ENCODE measurements at places on chromosomes 3 and 15.

DNA sequence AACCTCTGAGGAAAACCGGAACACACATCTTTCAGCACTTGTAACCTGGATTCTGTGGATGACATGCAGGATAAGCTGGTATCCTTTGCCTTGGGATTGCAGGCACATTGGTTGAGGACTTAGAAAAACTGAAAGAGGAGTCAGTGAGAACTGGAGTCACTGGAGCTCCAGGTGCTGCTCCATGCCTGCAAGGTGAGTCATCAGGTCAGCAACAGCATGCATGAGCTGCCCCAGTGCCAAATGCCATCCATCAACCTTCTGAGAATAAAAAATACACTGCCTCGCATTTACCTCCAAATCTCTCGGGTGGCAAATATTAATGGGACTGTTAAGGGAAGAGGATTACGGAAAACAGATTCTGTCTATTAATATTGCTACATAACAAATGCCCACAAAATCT lies 729.1 kb downstream of the NTRK3 start:
- no peak for DNase-seq

DNA sequence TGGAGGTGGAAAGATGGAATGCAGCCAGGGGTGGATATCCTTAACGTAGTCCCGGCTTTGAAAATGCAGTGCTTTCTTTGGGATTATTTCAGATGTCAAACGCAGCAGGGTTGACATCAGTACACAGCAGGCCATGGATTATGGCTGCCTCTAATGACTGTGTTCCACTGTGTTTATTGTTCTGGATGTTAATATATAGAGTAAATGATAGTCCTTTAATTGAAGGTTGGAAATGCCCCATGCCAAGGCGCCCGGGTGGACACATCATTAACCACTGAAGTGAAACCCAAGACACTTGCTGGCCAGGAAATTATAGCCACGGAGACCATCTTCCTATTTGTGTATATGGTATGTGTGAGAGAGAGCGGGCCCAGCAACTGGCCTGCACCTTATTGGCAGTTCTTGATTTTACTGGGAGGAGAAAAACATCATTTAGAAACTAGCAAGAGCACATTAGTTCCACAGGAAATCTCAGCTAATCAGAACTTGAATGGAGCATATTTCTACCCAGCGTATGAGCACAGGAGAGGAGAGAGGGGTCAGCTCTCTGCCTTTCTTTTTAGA lies 254.9 kb upstream of the RASGRP1 start:
- DNase-seq = no peak

- DNase-seq = no peak
Observed at GRCh38 chr3:13673207-13673606, 124.3 kb downstream of the FBLN2 start.

DNA sequence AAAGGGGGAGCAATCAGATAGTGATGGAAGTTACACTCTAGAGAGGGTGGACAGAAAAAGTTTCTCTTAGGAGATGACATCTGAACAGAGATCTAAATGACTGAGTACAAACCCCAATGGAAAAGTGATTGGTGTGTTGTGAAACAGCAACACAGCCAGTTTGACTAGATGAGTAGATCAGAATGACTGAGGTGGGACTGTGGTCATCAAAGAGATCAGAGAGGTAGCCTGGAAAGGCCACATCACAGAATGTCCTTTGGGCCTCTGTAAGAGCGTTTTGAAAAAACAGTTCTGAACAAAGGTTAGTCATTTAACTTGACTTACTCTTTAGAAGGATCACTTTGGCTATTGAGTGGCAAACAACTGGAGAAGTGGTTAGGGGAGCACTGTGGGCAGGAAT lies 10.6 kb downstream of the LRRC58 start:
- DNase-seq = no peak

DNA sequence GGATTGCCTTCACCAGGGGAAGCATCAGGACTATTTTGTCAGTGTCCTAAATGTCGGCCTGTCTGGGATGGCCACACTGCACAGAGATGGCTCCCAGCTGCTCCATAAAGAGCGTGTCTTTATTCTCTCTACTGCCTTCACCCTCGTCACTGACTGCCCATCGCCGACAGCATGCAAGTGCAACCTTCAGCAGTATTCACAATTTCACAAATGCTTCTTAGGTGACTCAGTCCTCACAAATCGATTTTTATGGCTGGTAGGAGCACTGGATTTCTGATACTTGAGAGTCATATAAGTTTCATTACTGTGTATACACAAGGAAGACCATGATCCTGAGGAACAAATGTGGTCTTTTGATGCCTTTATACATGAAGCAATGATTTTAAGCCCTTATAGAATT lies 1.1 kb upstream of the SSUH2 start:
- DNase-seq = no peak

GRCh38 chr3:72413228-72413627 lies 435.0 kb downstream of the SHQ1 start:
- DNase-seq = no peak

DNA sequence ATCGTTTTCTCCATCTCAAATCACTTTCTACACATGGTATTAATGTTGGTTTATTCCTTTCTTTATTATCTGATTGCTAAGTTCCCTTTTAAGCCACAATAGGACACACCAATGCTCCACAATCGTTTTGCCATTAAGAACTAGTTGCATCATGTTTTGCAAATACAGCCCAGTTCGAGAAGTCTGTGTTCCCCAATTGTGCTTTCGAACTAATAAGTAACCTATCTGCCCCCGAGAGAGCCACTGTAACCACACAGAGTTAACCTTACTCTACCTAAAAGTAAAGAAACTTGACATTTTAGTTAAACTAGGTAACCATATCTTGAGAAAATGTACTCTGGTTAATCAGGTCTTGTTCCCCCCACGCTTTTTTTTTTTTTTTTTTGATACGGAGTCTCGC lies 39.1 kb downstream of the MAGI1 start:
- no peak for DNase-seq

- no peak for DNase-seq
Observed at GRCh38 chr3:74089814-74090213, 465.1 kb upstream of the PDZRN3 start.

DNA sequence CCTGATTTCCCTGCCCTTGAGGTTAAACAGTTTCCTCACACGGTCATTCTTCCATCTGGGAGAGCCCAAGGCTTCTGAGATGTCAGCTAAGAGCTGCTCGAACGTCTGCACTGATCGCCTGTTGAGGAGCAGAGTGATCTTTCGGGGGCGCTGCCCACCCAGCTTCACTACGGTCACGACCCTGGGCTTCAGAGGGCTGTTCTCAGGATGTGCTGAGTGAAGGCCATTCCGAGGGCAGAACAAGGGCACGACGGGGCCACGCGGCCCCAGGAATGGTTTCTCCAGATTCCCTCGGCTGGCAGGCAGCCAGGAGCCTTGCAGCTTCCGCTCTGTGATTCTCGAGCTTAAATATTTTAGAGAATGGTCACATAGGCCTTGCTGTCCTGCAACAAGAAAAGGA lies 25.7 kb downstream of the DCLK3 start:
- no peak for DNase-seq

DNA sequence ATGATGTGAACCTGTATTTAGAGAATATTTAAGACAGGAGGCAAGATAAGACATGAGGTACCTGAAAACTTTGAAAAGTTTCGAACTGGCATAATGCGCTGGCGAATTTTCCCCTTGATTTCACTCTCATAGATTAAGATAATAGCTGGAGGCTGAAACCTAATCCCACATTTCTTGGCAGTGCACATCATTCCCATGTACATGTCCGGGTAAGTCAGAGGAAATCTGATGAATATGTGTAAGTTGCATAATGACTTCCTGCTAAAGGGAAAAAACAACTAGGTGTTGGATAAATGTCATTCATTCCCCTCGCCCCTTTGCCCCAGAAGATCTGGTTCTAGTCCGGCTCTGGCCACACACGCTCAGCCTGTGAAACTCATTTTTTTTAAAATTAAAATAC lies 3.6 kb downstream of the CEP19 start:
- DNase-seq = no peak

- no peak for DNase-seq
Observed at GRCh38 chr3:41653571-41654239, 308.2 kb downstream of the ULK4 start.

GRCh38 chr15:39154227-39154638 lies 426.6 kb upstream of the THBS1 start:
- no peak for DNase-seq

GRCh38 chr3:160676547-160677303 lies at the start of gene ARL14:
Gene ARL14 (plus strand): TSS chr3:160677160. CDS start chr3:160677347, 187 bp downstream.
- no peak for DNase-seq

GRCh38 chr15:65409036-65409631 lies 13.6 kb downstream of the IGDCC4 start:
- DNase-seq = no peak

- peak; percentile 43 for DNase-seq
Observed at GRCh38 chr3:158918008-158918407, 116.2 kb downstream of the MFSD1 start.

Measured in BE2C (cell line).